ENCODE measurements at places on chromosomes 4 and X.
A peak's percentile ranks its signal among the peaks of the same experiment; 100 is the strongest.

GRCh38 chrX:110992611-110993010 is 103.4 kb upstream of the PAK3 start:
- peak; percentile 41 for DNase-seq

DNA sequence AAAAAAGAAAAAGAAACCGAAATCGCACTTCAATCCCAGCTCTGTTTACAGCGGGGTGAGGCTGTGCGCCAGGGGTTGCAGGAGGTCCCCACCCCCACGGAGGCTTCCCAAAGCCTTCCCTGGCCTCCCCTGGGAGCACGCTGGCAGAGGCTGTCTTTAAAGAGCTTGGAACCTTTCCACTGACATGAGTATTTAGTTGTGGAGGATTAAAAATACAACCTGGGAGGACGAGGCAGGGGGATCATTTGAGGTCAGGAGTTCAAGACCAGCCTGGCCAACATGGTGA is 69.1 kb downstream of the PPP2R2C start:
- DNase-seq, result no peak

- no peak for DNase-seq
Measured at GRCh38 chr4:95386410-95386809, 162.4 kb downstream of the UNC5C start.

GRCh38 chr4:85477534-85477933 is 2.6 kb downstream of the ARHGAP24 start:
- DNase-seq, result no peak

DNA sequence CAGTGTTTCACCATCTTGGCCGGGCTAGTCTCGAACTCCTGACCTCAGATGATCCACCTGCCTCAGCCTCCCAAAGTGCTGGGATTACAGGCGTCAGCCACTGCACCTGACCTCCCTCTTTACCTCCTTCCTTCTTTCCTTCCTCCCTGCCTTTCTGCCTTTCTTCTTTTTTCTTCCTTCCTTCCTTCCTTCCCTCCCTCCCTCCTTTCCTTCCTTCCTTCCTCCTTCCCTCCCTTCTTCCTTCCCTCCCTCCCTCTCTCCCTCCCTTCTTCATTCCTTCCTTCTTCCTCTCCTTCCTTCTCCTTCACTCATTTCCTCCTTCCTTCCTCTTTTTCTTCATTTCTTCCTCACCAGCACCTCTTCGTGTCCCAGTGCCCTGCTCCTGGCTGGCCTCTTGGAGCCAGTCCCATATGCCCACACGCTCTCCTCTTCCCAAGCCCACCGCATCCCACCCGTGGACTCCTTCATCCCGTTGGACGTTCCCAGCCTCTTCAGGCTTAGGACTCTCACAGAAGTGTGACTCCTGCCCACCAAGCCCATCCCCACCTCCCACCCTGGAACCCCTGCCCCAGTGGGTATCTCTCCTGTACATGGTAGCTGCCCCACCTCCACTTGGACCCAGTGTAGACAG is 22.6 kb downstream of the CSF2RA start:
- no peak for DNase-seq

DNA sequence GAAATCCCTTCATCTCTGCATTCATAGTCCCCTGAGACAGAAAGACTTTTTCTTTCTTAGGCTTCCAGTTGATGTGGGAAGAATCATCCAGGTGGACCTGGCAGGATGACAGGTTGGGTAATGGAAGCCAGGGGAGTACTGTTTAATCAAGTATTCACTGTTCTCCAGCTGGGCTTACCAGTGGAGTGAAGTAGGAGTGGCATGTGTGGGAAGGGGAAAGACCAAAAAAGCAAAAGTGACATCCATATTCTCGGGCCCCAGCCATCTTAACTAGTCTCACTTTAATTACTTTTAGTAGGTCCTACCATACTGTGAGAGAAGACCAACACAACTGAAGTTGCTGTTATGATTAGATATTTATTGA is 18.5 kb downstream of the VSIG4 start:
- DNase-seq, result no peak

GRCh38 chr4:33052241-33052640 is 2332.1 kb downstream of the PCDH7 start:
- DNase-seq, result no peak

GRCh38 chr4:84697615-84698201 is 114.8 kb downstream of the CDS1 start:
- DNase-seq, result no peak

DNA sequence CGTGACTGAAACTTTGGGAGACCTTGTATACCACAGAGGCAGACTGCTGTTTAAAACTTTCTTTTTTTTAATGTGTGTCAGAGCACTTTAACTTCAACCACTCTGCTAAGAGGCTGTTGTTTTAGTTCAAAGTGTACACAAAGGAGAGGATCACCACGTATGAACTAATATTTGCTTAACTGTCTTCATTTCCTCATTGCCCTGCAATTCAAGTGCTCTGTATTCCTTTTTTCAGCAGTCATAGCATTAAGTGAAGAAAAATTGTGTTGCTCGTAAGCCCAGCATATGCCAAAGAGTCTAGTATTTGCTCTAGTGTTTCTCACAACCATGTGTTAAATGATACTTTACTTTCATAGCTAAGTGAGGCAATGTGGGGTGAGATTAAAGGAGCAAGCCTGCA is 63.0 kb upstream of the HHIP start:
- no peak for DNase-seq

DNA sequence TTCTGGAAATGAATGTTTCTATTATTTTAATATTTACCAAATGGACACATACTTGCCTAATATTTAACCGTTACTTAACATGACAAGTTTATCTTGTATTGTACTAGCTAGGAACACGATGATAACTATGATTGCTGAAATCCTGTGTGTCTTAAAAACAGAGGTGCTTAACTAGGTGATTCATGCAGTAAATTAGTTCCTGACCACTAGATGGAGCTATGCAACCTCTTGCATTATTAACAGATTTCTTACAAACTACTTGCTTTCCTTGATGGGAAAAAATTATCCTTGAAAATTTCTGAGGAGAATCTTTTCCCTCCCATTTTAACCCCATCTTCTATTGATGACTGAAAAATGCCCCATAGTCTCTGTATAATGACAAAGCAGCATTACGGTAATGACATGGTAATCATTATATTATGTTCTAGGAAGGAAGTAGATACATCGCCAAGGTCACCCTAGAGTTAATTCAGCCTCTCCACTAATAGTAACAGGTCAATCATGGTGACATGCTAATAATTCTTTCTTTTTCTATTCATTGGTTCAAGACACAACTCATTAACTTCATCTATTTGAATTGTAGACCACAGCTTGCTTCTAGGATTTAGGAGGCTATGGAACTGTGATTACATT is 844.2 kb downstream of the RAPGEF2 start:
- DNase-seq, result no peak
